ENCODE measurements at places on chromosomes 11 and 22. TPM values are rescaled to one million over a fixed set of nuclear protein-coding genes. Genes with fewer than 3 reads are reported as not detected.

OR52I2 gene
- not detected for total RNA-seq

- peak; percentile 20 for DNase-seq
These were observed 168.8 kb upstream of the CADM1 start for GRCh38 chr11:115672999-115673411.

- DNase-seq: no peak
These were observed 35.0 kb upstream of the OR6M1 start for GRCh38 chr11:123841174-123841573.

GRCh38 chr11:1639102-1639620, 9.6 kb downstream of the KRTAP5-5 start:
- peak; percentile 36 for DNase-seq

- DNase-seq: no peak
These were observed 27.5 kb upstream of the PLAAT3 start for GRCh38 chr11:63641727-63642126.

- peak; percentile 24 for DNase-seq
These were observed 48.0 kb downstream of the MYO7A start for GRCh38 chr11:77175869-77176539.

LRRC74B gene
- not detected for total RNA-seq

OR8G5 gene
- total RNA-seq: not detected

GRCh38 chr22:42553475-42554361, at the start of gene SERHL2:
Gene SERHL2 (plus strand): TSS chr22:42553956. CDS start chr22:42554021, 65 bp downstream.
- DNase-seq: peak; percentile 88

GRCh38 chr11:94834911-94835593, 66.9 kb downstream of the AMOTL1 start:
- DNase-seq: no peak

- no peak for DNase-seq
These were observed 4.6 kb downstream of the TECTA start for GRCh38 chr11:121105481-121106195.

DNA sequence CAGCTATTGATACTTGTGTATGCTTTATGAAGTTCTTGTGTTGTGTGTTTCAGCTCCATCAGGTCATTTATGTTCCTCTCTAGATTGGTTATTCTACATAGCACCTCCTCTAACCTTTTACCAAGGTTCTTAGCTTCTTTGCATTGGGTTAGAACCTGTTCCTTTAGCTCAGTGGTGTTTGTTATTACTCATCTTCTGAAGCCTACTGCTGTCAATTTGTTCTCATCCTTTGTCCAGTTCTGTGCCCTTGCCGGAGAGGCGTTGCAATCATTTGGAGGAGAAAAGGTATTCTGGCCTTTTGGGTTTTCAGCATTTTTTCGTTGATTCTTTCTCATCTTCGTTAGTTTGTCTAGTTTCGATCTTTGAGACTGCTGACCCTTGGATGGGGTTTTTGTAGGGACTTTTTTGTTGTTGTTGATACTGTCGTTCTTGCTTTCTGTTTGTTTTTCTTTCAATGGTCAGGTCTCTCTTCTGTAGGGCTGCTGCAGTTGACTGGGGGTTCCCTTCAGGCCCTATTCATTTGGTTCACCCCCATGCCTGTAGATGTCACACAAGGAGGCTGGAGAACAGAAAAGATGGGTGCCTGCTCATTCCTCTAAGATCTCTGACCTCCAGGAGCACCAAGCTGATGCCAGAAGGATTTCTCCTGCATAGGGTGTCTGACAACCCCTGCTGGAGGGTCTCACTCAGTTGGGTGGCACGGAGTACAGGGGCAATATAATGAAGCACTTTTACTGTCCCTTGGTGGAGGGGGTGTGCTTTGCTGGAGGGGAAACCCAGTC, 35.9 kb upstream of the MUC15 start:
- DNase-seq: no peak

MS4A1 gene
- total RNA-seq: 0.60 TPM

DNA sequence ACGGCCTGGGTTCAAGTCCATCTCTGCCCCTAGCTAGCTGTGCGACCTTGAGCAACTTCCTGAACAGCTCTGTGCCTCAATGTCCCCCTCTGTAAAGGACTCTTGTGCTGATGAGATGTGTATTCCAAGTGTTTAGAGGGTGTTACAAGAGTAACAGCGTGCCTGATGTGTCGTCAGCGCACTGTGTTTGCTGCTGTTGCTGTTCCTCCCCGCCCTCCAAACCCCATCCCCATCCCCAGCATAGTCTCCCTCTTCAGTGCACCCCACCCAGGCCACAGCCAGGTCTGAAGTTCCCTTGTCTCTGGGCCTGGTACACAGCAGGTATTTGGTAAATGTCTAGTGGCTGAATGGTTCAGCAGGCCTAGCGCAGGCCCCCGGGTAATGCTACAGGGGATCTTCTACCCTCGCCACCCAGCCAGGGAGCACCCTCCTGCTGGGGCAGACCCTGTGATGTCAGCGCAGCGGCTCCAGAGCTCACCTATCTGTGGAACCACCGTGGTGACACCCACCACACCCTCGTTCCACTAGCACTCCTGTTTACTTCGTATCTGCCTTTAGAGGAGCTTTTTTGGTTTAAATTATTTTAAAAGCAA, 10.3 kb downstream of the CBX7 start:
- DNase-seq: no peak

DNA sequence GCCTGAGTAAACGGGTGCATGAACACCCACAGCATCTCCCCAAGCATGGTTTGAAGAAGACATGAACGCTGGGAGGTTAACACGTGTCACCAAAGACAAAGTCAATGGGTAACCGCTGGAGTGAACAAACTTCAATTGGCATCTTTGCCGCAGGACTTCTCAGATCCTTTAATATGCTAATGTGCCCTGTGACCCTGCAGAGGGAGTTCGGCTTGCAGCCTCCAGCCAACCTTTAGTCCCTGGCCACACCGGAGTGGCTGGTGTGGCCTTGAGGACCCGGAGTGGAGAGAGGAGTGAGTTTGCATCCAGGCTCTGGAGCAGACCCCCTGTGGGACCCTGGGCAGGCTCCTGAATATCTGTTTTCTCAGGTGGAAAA, 57.0 kb downstream of the FLRT1 start:
- DNase-seq: no peak

GRCh38 chr22:24831687-24832086, 25.7 kb downstream of the SGSM1 start:
- DNase-seq: no peak

- DNase-seq: no peak
These were observed 45.2 kb downstream of the LGR4 start for GRCh38 chr11:27427183-27427980.

- no peak for DNase-seq
These were observed 17.3 kb downstream of the FLI1 start for GRCh38 chr11:128711136-128711535.

APOL5 gene
- not detected for total RNA-seq

GRCh38 chr11:123250892-123251656, 56.0 kb upstream of the CLMP start:
- no peak for DNase-seq

DNA sequence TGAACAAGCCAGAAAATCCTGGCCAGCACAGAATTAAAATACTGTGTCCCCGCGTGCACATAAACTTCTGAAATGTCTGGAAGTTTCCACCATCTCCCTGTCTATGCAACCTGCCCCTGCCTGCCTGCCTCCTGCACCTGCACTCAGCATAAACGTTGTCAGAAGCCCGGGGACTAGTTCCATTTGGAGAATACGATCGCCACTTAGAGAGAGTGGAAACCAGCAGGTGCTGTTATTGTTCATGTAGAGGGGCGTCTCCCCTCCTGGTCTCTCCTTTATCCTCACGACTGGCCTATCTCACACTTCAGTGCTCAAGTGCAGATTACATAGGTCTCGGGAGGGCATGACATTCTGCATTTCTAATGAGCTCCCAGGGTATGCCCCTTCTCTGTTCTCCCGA, 35.6 kb downstream of the MPPED1 start:
- no peak for DNase-seq

DNA sequence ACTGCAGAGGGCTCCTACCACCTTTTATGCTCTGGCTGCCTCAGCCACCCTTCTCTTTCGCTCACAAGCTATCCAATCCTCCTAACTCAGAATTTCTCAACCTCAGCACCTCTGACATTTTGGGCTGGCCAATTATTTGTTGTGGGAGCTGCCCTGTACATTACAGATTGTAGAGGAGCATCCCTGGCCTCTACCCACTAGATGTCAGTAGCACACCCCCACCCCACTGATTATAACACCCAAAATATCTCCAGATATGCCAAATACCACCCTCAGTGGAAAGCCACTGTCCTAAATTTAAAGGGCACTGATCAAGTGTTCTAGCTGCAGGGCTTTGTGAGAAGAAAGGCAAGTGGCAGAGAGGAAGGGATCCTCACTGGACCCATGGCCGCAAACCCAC, 443.1 kb downstream of the SOX6 start:
- DNase-seq: no peak

- peak; percentile 16 for DNase-seq
These were observed 3.2 kb downstream of the SEZ6L start for GRCh38 chr22:26172389-26172990.

GRCh38 chr11:111059726-111060125, 185.8 kb upstream of the POU2AF2 start:
- no peak for DNase-seq

- DNase-seq: no peak
These were observed 31.9 kb downstream of the ANKK1 start for GRCh38 chr11:113419454-113420003.

GRCh38 chr11:112318184-112318591, 57.5 kb upstream of the PLET1 start:
- no peak for DNase-seq

DNA sequence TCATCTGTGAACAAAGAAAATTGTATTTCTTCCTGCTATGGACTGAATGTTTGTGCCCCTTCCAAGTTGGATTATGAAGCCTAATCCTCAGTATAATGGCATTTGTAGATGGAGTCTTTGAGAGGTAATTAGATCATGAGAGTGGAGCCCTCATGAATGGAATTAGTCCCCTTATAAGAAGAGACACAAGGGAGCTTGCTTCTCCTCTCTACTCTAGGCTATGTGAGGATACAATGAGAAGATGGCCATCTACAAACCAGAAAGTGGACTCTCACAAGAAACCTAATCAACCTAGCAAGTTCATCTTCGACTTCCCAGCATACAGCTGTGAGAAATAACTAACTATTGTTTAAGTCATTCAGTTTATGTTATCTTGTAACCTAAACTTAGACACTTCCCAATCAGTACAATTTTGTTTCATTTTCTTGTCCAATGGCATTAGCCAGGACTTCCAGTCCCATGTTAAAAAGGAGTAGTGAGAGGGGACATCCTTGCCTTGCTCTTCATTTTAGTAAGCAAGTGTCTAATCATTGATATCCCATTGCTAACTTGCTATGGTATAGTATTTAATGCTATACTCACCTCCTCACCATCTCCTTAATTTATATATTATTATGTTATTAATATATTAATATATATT, 45.7 kb downstream of the PDGFD start:
- DNase-seq: no peak

FIBIN gene
- total RNA-seq: 8.5 TPM

DNA sequence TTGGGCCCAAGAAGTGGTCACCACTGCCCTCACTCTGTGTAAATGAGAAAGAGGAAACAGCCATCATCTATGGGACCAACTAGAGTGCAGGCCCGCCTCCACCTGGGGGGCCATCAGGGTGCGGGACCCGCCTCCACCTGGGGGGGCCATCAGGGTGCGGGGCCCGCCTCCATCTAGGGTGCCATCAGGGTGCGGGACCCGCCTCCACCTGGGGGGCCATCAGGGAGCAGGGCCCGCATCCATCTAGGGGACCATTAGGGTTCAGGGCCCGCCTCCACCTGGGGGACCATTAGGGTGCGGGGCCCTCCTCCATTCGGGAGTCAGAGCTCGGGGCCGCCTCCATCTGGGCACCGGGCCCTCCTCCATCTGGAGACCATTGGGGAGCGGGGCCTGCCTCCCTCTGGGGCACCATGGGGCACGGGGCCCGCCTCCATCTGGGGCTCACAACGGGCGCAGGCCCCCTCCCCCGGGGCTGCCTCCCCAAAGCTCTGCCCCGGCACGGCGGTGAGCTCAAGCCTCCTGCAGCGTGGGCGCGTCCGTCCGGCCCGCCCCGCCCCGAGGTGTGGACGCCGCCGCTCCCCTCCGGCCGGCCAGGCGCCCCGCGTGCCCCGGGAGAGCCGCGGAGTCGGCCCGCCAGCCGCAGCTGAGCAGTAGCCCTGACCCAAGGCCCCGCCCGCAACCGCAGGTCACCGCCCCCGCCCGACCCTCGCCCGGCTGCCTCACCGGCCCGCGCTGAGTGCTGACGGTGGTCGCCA, 512 bp downstream of the TOLLIP start:
- DNase-seq: no peak

DNA sequence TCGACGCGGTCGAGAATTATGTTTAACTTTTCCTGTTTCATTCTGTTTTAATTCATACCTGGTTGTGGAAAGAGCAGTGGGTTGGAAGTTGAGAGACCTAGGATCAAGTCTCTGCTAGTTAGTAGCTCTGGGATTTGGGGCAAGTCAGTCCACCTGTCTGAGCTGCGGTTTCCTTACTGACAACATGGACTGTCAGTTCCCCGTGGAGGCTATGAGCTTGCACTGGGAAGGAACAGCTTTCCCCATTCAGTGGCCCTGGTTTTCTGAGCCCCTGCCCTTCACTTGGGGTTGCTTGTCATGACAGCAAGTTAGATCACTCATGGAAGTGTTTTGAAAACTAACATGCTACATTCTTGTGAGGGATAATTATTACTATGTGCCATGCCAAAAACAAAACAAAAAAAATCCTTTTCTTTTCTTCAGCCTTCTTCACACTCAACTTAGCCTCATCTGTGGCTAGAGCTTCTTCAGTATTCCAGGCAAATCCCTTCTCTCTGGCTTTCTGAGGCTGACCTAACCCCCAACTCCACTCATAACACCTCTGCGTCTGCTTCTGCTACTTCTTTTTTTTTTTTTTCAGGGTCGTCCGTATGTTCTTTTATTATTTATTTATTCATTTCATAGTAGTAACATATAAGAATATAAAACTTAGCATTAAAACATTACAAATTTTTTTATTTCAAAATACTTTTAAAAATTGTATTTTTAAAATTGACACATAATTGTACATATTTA, 43.0 kb upstream of the ZBED5 start:
- no peak for DNase-seq

CCDC85B gene
- 28.3 TPM for total RNA-seq

DNA sequence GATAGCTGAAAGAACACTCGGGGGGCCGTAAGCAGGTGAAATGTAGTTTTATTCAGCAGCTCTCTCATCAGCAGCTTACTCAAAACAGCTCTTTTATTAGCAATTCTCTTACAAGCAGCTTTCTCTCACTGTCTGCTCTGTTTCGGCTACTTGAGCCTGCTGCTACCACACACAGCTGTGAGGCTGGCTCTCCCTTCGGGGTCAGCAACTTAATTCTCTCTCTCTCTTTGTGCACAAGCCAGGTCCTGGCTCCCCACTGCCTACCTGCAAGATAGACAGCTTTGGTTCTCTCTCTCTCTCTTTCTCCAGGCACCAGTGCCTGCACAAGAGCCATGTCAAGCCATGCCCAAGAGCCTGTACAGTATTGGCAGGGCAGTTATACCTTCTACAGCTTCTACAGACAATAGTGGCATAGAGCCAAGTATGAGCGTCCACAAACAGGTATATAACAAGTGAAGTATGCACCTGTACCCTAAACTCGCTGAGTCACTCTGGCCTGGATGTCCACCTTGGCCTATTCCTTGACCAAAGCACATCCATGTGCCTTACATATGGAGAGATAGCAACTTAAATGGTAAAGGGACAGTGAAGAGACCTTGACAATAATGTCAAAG, 110.8 kb downstream of the MTNR1B start:
- no peak for DNase-seq
